ENCODE measurements at places on chromosomes 4 and X. TPM values are rescaled to one million over a fixed set of nuclear protein-coding genes. Genes with fewer than 3 reads are reported as not detected.

The MAGEB1 gene
- not detected for total RNA-seq

The NLGN4X gene
- 0.08 TPM for total RNA-seq

GRCh38 chr4:141768954-141769353, 132.6 kb downstream of the IL15 start:
- no peak for DNase-seq

- no peak for DNase-seq
Observed at GRCh38 chrX:132375941-132376340, 112.9 kb downstream of the MBNL3 start.

DNA sequence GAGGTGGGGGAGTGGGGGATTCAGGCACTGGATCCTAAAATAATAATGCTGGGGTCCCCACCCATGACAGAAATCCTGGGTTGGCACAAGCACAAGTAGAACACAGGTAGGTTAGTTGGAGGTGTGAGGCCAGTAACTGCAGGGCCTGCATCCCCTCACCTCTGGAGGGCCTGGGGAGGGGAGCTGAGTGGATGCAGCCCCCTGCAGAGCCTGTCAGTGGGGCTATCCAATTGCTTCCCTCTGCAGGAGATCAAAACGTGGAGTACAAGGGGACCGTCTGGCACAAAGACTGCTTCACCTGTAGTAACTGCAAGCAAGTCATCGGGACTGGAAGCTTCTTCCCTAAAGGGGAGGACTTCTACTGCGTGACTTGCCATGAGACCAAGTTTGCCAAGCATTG, 43.7 kb downstream of the MAP7D3 start:
- DNase-seq = no peak

DNA sequence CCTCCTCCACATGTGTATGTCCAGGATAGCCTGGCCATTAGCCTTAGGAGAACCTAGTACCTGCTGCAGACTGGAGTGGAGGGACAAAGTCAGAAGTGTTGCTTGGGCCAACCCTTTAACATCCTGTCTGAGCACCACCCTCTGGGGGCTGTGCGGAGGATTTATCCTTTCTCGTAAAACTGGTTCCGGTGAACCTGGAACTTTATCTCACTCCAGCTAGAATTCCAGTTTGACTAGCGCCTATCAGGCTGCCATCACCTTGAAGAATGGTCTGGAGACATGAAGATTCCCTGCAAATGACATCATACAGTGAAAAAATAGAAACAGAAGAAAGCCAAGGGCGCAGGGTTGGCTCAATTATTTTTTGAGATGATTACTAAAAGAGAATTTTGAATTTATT, 4.0 kb downstream of the TCEAL8 start:
- no peak for DNase-seq

DNA sequence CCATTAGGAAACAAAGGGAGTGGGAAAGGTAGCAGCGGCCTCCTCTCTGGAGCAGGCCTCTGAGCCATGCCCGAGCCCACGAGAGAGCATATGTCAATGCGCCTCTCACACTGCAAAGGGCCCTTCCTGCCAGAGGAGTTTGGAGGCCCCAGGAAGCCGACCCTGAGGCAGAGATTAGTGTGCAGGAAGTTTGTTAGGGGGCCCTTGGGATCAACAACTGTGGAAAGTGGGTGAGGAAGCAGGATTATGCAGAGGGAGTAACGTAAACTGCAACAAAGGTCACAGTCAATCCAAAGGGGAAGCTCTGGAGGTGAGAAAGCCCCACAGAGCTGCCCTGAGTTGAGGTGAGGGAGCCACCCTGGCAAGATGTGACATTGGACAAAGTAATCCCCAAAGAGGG, 17.4 kb downstream of the RTL5 start:
- DNase-seq = no peak

GRCh38 chr4:79330720-79331119, 4.9 kb upstream of the NAA11 start:
- DNase-seq = no peak

DNA sequence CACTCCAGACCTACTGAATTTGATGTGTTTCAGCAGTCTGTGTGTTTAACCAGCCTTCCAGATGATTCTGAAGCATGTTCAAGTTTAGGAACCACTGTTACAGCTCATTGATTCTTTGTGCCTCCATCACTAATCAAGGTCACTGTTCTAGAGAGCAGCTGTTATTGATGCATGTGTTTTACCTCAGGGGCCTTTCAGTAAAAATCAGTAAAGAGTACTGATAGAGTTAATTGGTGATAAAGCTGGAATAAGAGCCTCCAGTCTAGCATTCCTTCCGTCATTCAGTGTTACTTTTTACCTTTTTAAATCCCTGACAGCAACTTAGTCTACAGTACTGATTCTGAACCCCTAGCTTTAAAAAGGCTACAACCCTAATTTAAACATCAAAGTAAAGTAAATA, 12.9 kb downstream of the CPEB2 start:
- no peak for DNase-seq

DNA sequence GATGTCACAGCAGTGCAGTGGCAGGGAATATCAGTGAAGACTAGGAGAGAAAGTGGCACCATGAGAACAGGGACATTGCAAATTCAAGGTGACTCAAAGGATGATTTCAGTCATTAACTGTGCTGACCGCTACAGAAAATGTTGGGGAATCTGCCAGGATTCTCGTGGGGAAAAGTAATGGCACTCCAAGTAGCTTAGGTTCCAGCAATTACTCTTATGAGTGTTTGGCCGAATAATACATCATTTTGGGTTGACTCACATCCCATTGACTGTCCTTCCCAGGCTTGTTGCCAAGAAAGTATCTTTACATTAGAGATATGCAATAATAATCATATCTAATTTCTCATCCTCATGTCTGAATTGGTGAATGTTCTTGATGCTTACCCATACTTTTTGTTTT, 1411.1 kb upstream of the PCDH7 start:
- DNase-seq = no peak

Measured in CD4-positive, alpha-beta T cell (primary cell).